A375 (cell line): ENCODE measurements at places on chromosomes 7 and 10. TPM values are rescaled to one million over a fixed set of nuclear protein-coding genes. Genes with fewer than 3 reads are reported as not detected.

Gene LRMDA
- total RNA-seq = 2.7 and 4.5 TPM in 2 replicates

Gene TLX1
- total RNA-seq = not detected in 2 replicates

Gene MRPS17
- 18.1 and 20.4 TPM in 2 replicates for total RNA-seq

Gene ASZ1
- not detected in 2 replicates for total RNA-seq

Gene SFTPD
- total RNA-seq = not detected in 2 replicates

Gene UMAD1
- total RNA-seq = 8.8 and 10.1 TPM in 2 replicates

Gene CCL24
- not detected in 2 replicates for total RNA-seq
